NCI-H1436 treated with DMSO at 0.1 percent for 48 hours (cell line): ENCODE measurements at places on chromosomes 2 and 18.

DNA sequence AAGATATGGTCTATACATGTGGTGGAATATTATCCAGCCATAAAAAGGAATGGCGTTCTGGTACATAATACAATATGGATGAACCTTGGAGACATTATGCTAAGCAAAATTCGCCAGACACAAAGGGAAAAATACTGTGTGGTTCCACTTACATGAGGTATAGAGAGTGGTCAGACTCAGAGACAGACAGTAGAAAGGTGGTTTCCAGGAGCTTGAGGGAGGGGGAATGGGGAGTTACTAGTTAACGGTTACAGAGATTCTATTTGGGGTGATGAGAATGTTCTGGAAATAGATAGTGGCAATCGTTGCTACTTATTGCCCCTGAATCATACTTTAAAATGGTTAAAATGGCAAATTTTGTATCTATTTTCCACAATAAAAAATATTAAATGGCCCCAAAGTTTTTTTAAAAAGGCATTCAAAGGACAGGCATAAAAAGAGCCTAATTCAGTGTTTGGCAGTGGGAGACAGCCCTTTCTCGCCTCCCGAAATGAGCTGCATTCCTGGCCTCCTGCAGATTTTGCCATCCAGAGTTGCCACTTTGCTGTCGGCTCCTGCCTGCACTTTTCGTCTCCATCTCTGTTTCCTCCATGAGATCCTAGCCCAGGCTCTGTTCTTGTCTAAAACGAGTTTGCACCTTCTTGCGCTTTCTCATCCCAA, 13.5 kb downstream of the TNFRSF11A start:
- no peak for DNase-seq

- DNase-seq = no peak
Measured at GRCh38 chr2:60316381-60317033, 236.9 kb downstream of the BCL11A start.

DNA sequence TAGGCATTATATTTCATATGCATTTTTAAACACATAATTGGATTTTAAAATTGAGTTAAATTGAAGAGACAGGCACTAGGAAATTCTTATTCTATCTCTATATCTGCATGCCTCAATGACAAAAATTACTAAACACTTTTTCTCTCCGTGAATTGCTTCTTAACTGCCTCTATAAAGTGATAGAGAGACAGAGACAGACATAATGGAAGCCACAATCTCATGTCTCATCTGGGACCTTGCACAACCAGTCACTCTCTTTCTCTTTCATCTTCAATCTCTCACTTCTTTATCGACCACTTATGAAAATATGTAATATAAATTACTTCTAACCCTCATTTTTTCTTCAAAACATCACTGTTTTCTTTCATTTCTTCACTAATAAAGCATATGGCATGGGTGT, 238.9 kb upstream of the ZNF804A start:
- no peak for DNase-seq

DNA sequence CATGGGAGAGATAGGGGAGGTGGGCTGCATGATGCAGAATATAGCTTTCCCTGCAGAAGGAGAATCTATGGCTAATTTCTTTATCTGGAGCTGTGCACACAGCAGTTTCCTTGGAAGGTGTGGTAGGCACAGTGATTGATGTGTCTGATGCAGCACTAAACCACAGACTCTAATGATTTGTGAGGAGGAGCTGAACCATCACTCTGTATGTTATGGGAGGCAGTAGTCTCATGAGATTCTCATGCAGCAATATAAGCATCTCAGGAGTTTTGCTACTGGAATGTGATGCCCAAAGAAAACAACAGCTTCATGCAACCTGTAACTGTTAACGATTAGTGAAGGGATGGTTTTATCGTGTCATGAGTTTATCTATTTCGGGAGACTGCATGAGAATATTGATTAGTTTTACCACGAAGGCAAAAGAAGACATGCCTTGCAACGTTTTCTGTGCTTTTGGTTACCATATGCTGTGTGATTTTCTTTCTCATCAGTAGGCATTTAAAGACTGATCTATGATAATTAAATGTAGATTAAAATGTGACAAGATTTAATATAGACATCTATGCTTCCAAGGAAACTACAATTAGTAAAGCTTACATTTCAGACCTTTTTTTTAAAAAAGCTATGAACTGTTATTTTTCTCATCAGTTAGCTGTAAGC, 286.8 kb downstream of the ARL6IP6 start:
- no peak for DNase-seq

GRCh38 chr2:101340141-101340551, 31.6 kb upstream of the RNF149 start:
- DNase-seq = no peak

DNA sequence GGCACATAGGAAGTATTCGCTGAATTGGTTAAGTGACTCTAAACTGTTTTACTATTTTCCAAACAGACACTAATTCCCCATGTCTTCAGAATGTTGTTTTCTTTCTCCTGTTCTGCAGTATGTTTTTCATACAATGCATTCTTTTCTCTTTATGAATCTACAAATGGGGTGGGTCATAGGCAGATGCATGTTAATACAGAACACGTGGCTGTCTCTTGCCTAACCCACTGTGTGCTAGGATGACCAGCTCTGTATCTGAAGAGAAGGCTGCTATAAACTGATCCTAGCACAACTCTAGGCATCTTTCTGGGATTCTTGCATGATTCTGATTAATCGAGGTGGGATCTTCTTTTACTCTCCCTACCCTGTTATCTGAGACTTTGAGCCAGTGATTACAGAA, 826.0 kb downstream of the PLCL1 start:
- DNase-seq = no peak

GRCh38 chr2:18585526-18585925, 3.8 kb downstream of the NT5C1B start:
- no peak for DNase-seq

DNA sequence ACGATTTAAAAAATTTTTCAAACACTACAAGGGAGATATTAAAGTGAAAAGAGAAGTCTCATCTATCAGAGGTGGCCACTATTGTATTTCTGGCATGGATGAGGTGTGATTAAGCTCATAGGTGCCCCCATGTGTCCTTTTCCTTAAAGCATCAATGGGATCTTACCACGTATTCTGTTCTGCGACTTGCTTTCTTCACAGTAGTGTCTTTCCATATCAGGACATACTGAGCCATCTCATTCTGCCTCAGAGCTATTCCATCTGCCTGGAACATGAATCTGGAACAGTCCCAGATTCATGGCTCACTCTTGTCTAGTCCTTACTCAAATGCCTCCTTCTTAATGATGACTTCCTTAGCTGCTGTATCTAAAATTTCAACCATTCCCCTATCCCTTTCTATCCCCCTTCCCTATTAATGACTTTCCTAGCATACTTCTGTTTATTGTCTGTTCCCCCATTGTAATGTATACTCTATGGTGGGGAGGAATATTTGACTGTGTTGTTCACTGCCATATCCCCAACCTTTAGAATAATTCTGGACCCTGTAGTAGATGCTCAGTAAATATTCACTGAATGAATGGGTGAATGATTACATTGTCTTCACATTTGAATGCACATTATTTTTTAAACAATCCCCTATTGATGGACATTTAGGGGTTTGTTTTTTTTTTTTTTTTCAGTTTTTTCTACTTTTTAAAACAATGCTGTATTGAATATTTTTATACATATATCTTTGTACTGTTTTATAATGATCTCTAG, 11.1 kb downstream of the STAMBP start:
- DNase-seq = no peak

DNA sequence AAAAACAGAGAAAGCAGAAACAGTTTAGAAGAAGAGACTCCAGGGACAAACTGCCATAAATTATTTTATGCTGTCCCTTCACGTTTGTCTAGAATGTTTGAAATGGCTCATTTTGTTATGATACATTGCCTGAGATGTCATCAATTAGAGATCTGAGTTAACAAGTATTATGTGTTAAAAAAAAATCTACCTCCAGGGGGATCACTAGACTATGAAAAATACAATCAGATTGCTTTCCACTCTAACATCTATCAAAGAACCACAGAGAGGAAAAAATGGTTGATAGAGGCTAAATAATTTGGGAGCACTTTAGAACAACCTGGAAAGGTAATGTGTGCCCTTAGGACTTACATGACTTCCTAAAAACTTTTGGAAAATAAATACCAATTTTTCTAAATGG, 103.8 kb upstream of the CCDC150 start:
- DNase-seq = no peak

- peak; percentile 51 for DNase-seq
Measured at GRCh38 chr2:39247512-39248043, 3.8 kb upstream of the CDKL4 start.

DNA sequence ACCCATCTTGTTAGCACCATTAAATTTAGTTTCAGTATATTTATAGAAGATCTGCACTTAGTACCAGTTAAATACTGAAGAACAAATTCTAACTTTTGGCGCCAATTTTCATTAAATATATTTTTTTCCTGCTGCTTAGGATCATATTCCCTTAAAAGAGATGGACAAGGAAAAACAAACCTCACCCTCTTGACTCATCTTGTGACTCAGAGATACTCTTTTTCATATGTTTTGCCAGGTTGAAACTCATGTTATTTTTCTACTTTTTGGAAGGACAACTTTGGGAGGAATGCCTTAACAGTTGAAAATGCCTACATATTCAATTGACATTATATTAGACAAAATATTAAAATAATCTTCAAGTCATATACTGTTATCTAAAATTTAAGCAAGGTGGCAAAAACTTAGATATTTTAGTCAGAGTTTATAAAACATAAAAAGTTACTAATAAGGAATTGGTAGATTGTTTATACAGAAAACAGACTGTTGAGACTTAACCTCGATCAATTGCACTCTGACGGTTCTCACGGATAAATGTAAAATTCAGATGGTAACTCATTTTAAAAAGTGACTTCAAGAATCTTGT, 36.2 kb downstream of the PNO1 start:
- no peak for DNase-seq

- no peak for DNase-seq
Measured at GRCh38 chr2:197498937-197499593, 575 bp downstream of the HSPD1 start.

DNA sequence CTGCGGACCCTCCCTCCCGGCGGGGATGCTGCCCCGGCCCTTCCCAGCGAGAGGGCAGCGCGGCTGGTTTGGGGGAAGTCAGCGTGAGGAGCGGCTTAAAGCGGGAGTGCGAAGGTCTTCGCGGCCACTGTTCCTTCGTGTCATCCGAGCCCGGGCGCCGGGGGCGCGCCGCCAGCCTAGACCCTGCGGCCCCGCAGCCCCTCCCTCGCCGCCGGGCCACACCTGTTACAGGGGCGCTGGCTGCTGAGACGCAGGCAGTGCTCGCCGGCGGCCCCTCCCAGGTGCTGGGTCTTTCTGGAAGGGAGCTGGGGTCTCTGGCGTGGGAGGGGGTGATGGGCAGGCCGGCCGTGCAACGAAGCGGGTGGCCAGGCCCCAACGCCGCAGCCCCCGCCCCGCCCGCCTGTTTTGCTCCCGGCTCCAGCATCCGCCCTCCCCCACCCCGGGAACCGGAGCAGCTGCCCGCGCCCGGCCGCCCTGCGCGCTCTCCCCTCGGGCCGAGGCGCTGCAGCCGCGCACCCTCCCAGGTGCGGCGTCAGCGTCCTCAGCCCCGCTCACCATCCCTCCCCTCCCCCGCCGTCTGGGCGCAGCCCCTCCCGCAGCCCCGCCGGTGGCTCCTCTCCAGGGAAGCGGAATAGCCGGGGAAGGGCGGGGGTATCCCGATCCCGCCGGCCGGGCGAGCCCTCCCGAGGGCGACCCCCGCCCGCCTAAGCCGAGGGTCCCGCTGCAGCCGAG, 727 bp downstream of the KIF1A start:
- no peak for DNase-seq

GRCh38 chr2:105237045-105237765, 4.3 kb upstream of the GPR45 start:
- no peak for DNase-seq

DNA sequence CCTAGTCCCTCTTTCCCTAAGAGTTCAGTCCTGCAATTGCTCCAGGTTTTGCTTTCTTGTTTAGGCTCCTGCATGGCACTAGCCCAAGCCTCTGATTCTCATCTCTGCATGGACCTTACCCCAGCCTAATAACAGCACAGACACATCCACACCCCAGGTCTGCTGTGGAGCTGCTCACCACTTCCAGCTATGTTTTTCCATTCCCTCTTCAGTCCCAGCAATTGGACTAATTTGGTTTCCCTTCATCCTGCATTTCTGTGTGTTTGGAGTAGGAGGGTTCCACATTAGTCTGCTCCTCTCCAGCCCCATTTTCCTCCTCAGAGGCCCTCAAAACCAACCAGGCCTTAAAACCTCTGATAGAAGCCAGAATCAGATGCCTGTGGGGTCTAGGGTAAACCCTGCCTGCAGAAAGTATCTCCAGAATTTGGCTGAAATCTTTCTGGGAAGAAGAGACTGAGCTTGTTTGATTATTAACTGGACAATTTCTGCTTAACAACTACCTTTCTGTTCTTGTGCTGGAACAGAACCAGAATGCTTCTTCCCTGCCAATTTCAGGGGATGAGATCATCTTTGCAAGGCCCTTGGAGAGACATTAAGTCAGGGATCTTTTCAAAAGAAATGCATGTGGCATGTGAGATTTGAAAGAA, 95.9 kb downstream of the GFPT1 start:
- no peak for DNase-seq

DNA sequence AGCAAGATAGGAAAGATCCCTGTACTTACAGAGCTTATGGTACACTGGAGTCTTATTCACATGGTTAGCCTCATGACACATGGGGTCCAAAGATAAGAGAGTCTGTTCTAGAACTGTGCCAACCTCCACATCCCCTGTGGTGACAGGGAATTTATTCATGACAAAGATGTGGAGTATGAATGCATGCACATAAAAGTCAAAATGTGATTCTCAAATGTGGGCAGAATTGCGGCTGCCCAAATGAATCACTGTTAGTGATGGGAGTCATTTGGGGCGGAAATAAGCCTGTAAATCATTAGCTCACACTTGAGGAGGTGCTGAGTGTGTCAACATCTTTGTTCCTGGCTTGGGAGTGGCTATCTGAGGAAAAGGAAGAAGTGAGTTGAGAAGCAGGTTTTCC, 560.6 kb downstream of the SLC4A3 start:
- no peak for DNase-seq

DNA sequence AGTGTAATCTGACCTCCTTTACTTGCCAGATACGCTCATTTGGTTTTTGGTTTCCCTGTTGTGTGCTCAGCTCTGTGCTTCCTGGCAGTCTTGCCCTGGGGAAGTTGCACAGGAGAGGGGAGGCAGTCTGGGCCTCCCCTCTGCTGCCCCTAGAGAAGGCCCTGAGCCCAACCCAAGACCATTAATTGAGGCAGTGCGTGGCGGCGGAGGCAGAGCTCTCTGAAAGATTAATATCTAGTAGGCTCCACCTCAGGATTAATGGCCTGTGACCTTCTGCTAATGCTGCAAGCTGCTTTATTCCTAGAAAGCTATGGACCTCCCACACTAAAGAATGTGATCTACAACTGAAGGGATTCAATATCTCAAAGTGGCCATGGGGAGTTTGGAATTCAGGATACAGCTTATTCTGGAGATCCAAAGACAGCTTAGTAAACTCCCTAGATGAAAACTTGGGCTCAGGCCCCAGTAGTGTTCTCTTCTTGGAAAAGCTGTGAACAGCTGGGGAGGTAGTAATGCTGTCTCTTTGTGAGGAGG, 41.4 kb upstream of the MAPRE2 start:
- DNase-seq = no peak

GRCh38 chr18:49322765-49323490, 137.5 kb downstream of the DYM start:
- no peak for DNase-seq
